ENCODE measurements at places on chromosomes 4 and X.
A peak's percentile ranks its signal among the peaks of the same experiment; 100 is the strongest.

- DNase-seq = no peak
Observed at GRCh38 chr4:182238355-182238931, 4.8 kb upstream of the TENM3 start.

DNA sequence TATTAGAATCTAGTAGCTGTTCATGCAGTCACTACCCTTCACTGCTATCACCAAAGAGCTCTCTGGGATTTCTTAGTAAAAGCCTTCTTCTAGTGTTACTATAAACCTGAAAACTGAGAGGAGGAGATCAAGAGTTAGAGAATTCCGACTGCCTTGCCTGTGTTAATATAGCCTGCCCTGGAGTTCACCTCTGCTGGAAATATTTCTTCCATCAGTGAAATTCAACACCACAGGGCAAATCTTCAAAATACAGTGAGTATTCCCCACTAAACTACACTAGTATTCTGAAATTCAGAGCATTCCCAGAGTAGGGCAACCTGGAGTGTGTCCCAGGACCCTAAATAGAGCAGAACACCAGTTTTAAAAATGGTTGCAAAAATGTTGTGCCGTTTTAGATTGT lies 301.1 kb downstream of the ARHGAP24 start:
- peak; percentile 38 for DNase-seq

- DNase-seq = no peak
Observed at GRCh38 chr4:55636656-55636999, 530 bp upstream of the NMU start.

DNA sequence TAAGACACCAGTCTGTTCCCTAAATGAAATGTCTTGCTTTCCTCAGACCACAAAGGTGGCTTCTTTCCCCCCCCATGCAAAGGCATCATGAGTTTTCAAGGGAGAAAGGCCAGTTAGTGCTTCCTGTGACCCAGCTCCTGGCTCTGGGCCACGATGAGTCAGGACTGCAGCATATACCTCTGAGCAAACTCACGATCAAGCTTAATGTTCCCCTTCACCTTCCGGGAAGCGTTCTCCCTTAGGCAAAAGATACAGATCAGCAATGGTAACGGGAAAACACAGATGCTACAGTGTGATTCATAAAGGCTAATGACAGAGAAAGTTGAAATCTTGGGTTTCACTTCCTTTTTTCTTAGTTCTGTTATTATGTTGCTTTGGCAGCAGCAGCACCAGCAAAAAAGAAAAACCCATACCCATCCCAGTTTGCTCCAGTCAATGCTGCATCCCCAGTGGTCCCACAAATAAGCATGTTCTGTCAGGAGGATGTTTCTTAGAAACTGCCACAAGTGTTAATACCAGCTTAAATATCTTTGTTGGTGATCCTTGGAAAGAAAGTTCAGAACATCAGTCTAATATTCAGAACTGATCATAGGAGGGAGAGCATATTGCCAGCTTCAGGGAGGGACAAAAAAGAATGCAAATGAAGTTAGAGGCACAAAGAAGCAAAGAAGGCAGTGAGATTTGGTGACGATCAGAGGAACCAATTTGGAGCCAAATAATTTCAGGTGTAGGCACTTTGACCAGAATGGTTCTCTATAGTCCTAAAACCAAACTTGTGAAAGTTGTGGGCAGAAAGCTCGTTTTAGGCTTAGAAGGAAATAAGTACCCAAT lies 41.2 kb downstream of the LONRF3 start:
- peak; percentile 61 for DNase-seq

DNA sequence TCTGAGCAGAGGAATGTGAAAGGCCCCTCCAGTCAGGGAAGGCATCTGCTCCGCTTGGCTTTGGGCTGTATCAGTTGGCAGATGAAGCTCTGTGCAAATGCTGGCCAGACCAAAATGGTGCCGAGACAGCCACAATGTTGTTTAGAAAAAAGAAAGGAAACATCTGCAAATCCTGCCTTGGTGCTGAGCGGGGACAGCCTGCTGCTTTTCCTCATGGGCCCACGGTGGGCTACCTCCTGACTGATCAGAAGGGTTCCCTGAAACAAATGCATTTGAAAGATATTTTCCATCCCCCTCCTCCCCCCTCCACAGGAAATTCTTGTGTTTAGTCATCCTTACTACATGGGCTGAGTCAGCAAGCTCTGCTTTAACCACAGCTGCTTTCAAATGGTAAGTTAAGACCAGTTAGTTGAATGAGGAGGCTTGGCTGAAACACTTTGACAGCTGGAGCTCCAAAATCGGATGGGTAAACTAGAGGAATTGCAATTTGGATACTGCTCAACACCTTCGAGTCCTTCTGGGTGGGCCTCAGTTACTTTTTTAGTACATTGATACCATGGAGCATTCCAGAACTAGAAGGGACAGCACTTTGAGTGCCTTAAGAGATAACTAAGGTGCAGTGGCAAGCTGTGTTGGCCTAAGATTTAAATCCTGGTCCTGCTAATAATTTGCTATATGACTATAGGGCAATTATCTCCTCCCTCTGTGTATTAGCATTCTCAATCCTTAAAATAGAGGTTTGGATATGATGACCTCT lies 36.0 kb downstream of the PLAC1 start:
- DNase-seq = peak; percentile 95
